PC-3 (cell line): ENCODE measurements at places on chromosomes 11 and 22. TPM values are rescaled to one million over a fixed set of nuclear protein-coding genes. Genes with fewer than 3 reads are reported as not detected.

The KCNQ1 gene
- total RNA-seq: 0.40 and 3.0 TPM in 2 replicates

The SLC22A9 gene
- total RNA-seq: not detected in 2 replicates

The RNF121 gene
- total RNA-seq: 37.3 and 40.2 TPM in 2 replicates

The MRGPRE gene
- not detected in 2 replicates for total RNA-seq

The KCNE3 gene
- total RNA-seq: 0.58 and 0.73 TPM in 2 replicates

The NDUFA6 gene
- 91.5 and 118 TPM in 2 replicates for total RNA-seq

The TBC1D22A gene
- 12.2 and 14.3 TPM in 2 replicates for total RNA-seq

The SYCE3 gene
- total RNA-seq: 1.3 TPM in 1 of 2 replicates, not detected in the other

The SORL1 gene
- total RNA-seq: 53.7 and 74.5 TPM in 2 replicates

The SLN gene
- total RNA-seq: 0.40 TPM in 1 of 2 replicates, not detected in the other

The SLC6A5 gene
- not detected in 2 replicates for total RNA-seq

The PDE3B gene
- total RNA-seq: 0.11 TPM in 1 of 2 replicates, not detected in the other

The CELSR1 gene
- 14.2 and 19.3 TPM in 2 replicates for total RNA-seq

The CLDN25 gene
- not detected in 2 replicates for total RNA-seq

The CRYAB gene
- not detected in 2 replicates for total RNA-seq

The HORMAD2 gene
- total RNA-seq: not detected in 2 replicates

The C11orf91 gene
- total RNA-seq: 1.0 TPM in 1 of 2 replicates, not detected in the other

The API5 gene
- 79.5 and 83.7 TPM in 2 replicates for total RNA-seq

The RAB38 gene
- total RNA-seq: not detected in 2 replicates

The PARVG gene
- not detected in 2 replicates for total RNA-seq
